CD8-positive, alpha-beta T cell (primary cell): ENCODE measurements at places on chromosomes 5 and 9.
A peak's percentile ranks its signal among the peaks of the same experiment; 100 is the strongest.

DNA sequence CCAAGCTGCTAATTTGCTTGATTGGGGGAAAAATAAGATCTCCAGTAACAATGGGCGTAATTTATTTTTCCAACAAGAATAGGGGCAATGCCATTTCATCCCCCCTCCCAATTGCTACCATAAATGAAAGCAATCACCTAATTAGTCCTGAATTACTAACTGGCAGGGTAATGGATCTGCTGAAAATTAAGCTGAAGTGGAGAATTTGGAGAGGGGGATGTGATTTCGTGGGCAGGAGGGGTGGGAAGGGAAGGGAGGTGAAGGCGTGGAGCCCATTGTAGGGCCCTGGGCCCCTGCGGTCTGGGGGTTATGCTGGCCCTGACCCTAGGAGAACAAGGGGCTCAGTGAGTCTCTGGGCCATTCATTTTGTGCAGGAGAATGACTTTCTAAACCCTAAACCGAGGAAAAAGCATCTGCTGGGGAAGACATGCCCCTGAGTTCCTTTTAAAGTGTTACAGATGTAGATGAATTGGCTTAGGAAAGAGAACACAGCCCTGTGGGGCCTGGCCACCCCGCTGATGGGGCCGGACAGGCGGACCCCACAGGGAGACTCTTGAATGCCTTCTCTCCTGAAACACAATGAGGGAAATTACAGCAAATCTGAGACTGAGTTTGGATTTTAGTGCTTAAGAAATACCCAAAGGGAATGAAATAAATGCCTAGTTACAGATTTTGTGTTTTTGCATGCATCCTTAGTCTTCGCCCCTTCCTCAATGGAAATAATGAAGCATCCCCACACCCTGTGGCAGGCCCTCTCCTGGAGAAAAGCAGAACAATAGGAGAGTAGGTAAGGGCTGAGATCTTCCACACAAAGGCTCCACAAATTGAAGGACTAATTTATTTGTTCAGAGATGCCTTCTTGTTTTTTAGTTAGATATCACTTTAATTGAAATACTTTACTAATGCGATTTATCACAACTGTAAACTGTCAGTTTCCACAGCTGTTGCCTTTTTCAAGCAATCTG, 143.2 kb downstream of the PSAT1 start:
- DNase-seq = no peak

DNA sequence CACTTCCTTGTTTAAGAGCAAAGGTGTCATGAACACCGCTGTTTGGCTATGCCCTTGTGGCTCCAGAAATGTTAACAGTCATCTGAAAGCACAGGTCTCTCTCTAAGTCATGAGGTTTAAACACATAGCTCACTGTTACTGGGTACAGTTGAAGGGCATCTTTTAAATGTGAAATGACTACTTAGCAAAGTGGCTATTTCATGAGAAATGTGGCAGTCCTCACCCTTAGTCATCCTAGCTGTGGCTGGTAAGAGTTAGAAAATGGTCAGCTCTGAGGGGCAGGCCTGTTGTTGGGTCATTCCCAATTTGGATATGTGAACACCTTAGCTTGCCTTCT, 24.2 kb upstream of the TMEM171 start:
- peak; percentile 53 for DNase-seq

- no peak for DNase-seq
Observed at GRCh38 chr5:147818290-147818689, 13.2 kb downstream of the SPINK1 start.

DNA sequence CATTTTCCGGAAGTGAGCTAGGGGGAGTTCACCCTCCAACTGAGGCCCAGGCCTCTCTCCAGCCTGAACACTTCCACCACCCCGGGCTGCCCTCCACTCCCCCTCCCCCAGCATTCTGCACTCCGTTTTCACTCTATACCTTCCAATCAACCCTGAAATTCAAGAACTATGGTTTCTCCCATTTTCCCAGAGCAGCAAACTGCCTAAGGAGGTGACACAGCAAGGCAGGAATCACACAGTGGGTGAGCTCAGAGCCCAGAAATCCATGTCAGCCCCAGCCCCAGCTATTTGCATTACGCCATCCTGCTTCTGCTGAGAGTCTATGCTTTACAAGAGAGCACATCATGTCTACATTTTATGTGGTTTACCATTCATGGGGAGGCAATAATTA, 11.9 kb downstream of the MSX2 start:
- DNase-seq = no peak

DNA sequence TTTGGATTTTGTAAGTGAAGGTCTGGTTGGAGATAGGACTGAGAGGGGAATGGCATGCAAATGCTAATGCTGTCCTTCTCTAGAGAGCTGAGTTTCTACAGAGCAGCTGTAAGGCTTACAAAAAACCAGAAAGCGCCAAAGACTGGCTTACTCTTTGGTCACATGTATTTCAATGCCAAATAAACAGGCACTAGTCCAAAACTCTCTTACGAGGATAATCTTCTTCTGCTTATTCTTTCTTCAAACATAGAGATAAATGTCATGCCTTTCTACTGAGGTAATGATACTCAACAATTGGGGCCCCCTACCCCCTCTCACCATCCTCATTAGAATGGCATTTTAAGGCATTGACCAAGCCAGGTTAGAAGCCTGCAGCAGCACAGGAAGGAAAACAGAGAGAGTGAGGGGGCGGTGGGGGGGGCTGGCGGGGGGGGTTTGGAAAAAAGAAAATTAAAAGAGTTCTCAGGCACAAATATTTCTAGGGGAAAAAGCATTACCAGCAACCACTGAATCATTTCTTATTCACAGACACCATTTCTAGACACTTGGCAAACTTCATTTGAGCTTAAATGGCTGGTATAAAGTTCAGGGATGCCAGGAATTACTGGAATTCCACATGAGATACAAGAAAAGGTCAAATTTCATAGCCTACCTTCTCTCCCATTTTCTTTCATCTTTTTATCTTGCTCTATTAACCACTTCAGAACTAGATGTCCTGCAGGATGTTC, 34.0 kb downstream of the PUM3 start:
- DNase-seq = no peak

DNA sequence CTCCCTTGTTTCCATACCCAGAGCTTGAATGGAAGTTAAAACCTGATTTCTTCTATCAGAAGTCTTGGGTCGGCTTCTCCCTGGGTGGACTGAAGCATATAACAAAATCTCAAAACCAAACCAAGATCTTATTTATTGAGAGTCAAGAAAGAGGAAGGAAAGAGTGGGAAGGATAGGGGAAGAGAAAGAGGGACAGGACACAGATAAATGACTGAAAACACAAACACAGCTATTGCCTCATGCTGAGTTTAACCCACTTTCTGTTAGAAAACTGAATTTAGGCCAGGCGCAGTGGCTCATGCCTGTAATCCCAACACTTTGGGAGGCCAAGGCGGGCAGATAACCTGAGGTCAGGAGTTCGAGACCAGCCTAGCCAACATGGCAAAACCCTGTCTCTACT, 92.9 kb downstream of the PALM2AKAP2 start:
- no peak for DNase-seq
